ENCODE measurements at places on chromosomes 2 and 18. TPM values are rescaled to one million over a fixed set of nuclear protein-coding genes. Genes with fewer than 3 reads are reported as not detected.

- DNase-seq: no peak
Measured at GRCh38 chr2:54881759-54882158, 158.3 kb downstream of the EML6 start.

DNA sequence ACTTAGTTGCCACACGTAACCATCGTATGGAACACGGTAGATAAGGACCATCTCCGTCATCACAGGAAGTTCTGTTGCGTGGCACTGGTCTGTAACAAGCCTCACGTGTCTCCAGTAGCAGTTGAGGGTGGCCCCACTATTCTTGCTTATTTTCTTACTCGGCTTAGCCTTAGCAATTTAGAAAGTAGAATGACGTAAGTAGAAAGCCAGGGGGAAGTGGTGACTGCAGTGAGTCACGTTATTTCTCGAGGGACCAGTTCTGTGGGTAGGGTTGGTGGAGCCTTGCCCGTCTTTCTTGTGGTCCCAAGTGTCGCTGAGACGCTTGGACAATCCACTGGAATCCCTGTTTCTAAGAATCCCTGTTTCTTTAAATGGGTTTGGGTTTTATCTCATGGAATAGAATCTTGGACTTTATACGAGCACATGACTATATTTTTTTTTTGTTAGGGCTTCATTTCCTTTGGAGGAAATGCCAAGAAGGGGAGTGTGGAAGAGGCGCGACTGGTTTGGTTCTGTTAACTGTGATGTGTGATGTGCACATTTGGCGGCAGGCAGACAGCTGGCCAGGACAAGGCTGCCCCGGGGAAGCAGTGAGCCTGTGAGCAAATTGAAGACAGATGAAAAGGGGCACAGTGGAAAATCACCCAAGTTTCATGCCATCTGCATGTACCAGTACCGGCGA, 96.2 kb downstream of the CABLES1 start:
- DNase-seq: no peak

The CERKL gene
- 0.50 TPM for polyA plus RNA-seq

DNA sequence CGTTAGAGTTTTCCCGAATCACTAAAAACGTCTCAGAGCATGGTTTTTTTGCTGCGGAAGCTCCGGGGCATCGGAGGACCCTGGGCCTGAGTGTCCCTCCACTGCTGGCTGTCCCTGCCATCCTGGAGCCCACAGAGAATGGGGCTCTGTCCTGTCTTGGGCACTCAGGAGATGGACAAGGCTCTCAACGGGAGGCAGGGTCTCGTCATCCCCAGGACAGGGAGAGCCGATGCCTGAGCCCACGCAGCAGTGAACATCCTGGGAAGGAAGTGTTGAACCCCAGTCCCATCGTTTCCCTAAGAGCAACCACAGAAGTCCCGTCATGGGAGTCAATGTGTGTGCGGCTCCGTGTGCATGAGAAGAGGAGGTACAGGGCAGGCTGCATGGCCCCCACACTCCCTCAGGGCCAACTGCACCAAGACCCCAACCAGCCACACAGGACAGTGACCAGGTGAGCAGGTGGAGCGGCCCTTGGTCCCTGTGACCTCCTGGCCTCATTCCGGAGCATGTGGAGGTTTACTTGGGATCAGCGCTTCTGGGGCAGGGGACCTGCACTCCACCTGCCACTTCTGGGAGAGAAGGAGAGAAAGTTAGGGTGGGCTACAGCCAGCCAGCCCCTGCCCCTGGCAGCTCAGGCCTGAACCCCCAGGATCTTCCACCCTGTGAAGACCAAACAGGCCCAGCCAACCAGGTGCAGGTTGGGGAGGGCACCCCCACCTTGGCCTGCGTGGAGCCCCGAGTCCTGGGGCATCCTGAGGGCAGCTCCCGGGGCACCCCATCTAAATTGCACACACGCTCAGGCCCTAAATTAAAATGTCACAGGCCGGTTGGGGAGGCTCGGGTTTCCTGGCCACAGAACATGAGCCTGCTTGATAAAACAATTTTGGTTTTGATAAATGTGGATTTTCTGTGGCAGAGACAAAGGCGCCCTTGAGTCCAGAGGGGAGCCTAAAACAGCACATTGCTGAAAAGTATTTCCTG, 3.1 kb upstream of the SNED1 start:
- no peak for DNase-seq

DNA sequence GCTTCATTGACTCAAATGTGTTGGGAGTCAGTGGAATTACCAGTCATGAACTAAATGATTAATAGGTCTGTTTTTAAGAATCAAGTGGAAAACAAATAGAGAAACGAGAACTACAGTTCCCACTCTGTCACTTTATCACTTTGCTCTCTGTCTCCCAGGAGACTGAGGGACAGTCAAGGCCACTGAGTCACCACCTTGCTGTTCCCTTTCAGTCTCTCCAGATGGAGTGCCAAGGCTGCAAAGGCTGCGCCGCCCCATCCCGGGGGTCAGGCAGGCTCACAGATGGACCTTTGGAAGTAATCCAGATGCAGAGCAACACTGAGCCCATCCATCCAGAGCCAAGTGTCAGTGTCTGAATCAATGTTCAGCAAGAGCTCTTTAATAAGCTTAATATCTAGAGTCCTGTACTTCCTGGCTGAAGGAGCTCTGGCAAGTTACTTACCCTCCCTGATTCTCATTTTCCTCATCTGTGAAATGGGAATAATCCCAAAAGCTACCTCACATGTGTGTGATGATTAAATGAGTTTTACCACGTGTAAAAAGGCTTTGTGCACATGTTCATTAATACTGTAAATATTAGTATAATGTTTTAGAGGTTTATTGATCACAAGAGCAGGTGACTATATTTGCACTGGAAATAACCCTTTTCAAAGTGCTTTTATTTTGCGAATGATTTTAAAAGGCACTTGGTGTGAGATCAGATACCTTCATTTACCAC, 43.0 kb upstream of the EFEMP1 start:
- no peak for DNase-seq

The SPEG gene
- polyA plus RNA-seq: 0.57 TPM

GRCh38 chr2:9573840-9574239, 18.2 kb upstream of the ADAM17 start:
- no peak for DNase-seq

The POU3F3 gene
- not detected for polyA plus RNA-seq

GRCh38 chr2:235928751-235929370, 239.3 kb downstream of the GBX2 start:
- DNase-seq: no peak

DNA sequence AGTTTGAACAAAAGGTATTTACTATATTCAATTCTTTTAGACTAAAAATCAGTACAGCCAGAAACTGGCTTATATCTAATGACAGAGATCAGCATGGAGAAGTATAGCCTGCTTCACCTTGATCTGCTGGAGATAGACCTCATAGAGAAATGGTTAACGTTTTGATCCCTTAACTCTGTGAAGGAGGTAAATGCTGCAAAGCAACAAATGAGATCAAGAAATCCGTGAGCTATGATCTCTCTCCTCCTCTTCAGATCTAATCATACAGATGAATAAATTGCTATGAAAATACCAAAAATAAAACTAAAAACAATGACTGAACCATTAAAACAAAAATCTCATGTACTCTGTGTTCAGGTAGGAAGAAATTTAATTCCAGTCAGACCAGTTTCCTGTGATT, 42.8 kb downstream of the KLHL14 start:
- DNase-seq: no peak

The OSR1 gene
- polyA plus RNA-seq: 0.14 TPM

DNA sequence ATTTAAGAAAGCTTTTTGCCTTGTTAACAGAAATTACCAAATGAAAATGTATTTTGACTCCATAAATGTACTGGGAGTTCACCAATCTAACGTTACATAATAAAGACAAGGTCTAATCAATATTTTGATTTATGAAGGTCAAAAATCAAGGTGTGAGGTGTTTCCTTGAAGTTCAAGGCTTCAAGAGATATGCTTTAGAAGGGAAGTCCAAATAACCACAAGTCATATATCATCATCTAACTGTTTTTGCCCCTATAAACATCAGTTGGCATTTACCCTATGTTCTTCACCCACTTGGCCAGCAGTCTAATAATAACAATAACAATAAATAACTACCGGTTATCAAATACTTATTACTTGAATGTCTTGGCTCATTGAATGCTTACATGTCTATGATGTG, 196.1 kb upstream of the ID2 start:
- DNase-seq: no peak

DNA sequence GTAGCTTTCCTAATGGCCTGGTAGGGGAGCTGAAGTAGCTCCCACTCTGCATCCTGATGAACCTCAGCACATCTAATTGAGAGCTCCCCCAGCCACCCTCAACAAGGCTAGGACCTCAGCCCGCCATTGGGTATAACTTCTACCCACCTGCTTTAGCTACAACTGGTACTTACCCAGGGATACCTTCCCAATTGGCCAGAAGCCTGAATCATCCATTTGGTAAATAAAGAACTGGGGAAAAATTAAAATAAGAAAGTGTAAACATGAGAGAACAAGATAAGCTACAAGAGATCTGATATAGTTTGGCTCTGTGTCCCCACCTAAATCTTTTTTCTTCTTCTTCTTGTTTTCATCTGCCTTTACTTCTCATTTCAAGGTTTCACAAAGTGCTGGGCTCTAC, 372.0 kb downstream of the CMPK2 start:
- no peak for DNase-seq
